ENCODE measurements at places on chromosomes 3 and 15. TPM values are rescaled to one million over a fixed set of nuclear protein-coding genes. Genes with fewer than 3 reads are reported as not detected.

- DNase-seq: no peak
Measured at GRCh38 chr3:178802993-178803693, 266.9 kb downstream of the KCNMB2 start.

DNA sequence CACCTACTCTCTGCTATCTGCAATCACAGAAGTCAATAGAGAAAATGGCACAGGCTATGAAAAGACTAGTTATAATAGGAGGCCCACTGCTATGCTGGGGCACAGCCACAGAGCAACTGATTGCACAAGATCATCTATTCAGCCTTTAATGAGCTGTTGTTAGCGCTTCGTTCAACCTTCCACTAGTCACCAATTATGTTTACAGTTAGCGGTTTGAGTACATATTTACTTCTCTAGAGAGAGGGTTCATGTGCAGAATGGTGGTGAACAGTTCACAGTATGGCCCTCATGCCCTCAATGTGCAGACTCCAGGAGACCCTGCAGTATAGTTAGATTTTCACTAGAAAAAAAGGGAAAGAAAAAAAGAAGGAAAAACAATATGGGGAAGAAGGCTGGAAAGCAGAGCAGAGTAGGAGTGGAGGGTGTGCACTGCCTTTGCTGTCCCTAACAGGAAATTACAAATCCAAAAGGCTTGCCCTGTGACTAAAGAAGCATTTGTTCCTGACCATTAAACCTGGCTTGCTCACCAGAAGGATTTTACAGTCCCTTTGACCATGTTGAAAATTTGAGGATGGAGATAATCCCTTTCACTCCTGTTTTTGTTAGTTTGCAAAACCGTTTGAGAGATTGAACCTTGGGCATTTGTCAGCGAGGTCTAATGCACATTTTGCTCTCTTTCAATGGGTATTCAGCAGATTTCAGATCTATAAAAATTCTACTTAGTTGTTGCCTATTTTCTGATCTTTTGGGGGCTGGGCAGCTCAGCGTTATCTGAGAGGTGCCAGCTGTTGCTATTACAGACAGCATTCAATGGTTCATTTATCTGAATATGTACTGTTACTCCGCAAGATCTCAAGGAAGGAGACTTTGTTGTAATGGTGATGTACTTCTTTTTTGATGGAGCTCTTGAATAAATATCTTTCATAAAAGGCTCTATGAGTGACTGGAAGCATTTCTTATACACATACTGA, 296.1 kb downstream of the LSAMP start:
- no peak for DNase-seq

GRCh38 chr3:193039058-193039457, 121.4 kb upstream of the MB21D2 start:
- no peak for DNase-seq

GRCh38 chr15:31324806-31325594, 1.6 kb upstream of the KLF13 start:
- DNase-seq: no peak

GRCh38 chr15:82552861-82553260, 12.6 kb upstream of the RPS17 start:
- DNase-seq: no peak

Gene RBM5
- total RNA-seq: 124 TPM

Gene DNASE1L3
- 8.1 TPM for total RNA-seq

Gene SLC2A2
- not detected for total RNA-seq

DNA sequence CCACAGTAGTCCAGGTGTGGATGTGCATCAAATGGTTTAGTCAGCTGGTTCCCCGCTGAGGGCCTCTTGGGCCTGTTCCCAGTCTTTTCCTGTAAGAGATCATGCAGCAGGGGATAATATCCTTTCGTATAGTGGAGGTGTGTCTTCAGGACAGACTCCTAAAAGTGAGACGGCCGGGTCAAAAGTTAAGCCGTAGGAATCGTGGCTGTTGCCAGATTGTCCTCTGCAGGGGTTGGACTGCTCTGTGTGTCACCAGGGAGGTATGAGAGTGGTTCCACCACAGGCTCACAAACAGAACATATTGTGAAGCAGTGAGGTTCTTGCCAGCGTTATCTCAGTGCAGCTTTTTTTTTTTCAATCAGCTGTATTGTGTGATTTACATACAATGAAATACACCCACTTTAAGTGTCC, 95.0 kb downstream of the VGLL4 start:
- DNase-seq: no peak

DNA sequence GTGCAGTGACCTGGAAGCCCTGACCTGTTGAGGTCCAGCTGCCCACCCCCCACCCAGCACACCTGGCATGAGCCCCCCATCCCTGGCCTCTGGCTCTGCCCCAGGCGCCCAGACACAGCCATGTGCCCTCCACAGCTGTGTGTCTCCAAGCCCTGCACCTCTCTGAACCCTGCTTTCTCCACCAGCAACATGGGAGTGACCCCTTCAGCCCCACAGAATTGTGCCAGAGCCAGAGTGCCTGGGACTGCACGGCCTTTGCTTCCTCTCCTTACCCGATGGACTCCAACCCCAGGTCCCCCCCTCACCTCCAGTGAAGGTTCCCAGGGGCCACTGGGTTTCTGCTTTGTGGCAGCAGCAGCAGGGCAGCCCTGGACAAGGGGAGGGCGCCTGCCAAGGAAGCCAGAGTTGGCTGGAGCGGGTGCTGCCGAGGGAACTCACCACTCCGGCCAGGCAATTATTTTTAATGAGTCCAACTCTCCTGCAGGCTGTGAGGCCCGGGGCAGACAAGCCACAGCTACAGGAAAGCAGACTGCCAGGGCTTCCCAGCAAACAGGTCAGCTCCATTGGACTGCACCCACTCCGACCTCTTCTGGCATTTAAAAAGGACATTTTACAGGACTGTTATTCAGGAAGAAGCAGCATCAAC, 24.1 kb downstream of the PRR20G start:
- DNase-seq: no peak

- no peak for DNase-seq
Measured at GRCh38 chr15:52114261-52115055, 1.9 kb upstream of the BCL2L10 start.

Gene PLS1
- total RNA-seq: 457 TPM

GRCh38 chr3:12198301-12198700, 39.6 kb upstream of the TIMP4 start:
- DNase-seq: no peak

Gene SCG5
- 4.9 TPM for total RNA-seq

GRCh38 chr3:106025151-106025722, 156.4 kb upstream of the CBLB start:
- DNase-seq: peak; percentile 22

- DNase-seq: no peak
Measured at GRCh38 chr3:128702391-128702790, 23.6 kb upstream of the RAB7A start.

Gene COL6A5
- 0.08 TPM for total RNA-seq

DNA sequence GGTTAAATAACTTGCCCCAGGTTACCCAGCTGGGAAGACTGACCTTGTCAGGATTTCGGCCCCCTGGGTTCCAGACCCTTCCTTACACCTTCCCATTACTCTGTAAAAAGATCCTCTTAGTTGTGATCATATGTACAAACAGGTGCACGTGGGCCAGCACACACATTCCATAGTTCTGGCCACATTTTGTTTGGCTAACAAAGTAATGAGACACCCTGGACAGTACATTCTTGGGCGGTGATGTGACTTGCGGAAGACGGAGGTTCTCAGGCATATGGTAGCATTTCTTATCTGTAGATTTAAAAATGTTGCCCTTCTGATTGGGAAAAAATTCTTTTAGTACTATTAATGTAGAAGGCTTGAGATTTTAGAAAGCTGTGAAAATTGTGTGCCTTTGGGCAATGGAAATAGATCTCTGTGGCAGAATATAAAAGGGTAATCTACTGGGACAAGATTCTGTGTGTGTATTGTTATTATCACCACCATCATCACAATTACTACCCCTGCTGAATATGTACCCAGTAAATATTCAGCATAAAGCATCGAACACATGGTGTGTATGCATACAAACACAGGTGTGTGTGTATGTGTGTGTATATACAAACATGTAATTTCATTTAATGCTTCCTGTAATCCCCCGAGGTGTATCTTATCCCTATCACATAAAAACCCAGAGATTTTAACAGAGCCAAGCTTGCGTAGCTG, 205.4 kb upstream of the UBE2E1 start:
- no peak for DNase-seq

Gene ILDR1
- total RNA-seq: 27.6 TPM

DNA sequence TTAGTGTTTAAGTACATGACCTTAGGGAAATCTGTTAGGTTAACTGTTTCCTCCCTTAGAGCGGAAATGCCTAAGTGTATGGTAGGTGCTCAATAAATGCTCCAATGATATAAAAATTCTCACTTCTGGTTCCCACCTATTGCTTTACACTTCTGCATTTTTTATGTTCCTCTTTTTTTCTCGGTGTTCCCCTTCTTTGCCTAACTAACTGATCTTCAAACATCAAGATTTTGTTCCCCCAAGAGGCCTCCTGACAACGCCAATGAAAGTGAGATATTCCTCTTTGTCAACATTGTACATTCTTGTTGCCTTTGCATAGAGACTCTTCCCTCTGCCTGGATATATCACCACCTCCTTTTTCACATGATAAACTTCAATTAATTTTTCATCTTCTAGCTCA, 17.4 kb downstream of the SLC35A5 start:
- DNase-seq: no peak

Gene ITIH1
- total RNA-seq: not detected

GRCh38 chr3:57659806-57660439, 33.0 kb downstream of the DENND6A start:
- no peak for DNase-seq

DNA sequence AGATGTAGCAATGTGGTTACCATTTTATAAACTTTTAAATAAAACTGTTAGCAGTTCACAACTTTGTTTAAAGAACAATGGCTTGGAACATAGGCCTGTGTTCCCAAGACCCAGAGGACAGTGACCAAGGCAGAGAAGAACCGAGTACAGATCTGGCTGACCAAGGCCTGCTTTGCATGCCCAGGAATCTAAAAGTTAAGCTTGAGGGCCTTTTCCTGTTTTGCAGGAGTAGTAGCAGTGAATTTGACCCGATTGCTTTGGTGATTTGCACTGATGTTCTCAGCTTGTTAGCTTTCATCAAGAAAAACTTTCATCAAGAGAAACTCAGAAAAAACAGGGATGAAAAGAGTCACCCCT, 9.9 kb downstream of the FILIP1L start:
- DNase-seq: no peak

DNA sequence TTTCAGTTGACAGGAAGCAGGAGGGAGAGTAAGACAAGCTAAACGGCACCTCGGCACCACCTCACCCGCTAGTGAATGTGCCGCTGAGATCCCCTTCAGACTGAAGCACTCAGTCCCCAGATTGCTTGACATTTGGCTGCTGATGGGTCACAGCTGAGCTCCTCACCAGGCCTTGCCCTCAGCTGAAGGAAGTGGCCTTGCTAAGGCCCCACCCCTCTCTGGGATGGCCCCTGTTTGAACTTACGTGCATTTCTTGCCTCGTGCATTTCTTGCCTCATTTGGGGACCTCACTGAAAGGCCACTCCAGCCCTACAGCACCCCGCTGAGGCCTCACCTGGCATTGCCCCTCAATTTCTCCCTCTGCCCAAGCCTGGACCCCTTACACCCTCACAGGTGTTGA, 39.8 kb downstream of the EOGT start:
- no peak for DNase-seq

DNA sequence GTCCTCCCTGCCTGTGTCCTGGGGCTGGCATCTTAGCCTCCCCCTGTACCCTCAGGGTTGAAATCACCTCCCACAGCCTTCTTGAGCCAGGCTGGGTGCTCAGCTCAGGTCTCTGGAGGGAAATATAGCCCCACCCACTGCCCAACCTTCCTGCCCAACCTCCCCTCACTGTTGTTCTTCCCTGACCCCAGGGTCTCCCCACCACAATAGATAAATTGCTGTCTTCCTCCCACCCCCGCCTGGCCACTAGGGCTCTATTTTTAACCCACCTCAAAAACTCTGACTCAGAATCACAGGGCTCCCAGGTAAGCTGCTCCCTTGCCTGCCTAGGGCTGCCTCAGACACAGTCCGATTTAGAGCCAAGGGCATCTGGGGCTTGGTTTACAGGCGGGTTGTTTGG, 15.0 kb downstream of the HCN4 start:
- DNase-seq: no peak

Gene SOX14
- not detected for total RNA-seq

Gene CLDN11
- total RNA-seq: 7.7 TPM

DNA sequence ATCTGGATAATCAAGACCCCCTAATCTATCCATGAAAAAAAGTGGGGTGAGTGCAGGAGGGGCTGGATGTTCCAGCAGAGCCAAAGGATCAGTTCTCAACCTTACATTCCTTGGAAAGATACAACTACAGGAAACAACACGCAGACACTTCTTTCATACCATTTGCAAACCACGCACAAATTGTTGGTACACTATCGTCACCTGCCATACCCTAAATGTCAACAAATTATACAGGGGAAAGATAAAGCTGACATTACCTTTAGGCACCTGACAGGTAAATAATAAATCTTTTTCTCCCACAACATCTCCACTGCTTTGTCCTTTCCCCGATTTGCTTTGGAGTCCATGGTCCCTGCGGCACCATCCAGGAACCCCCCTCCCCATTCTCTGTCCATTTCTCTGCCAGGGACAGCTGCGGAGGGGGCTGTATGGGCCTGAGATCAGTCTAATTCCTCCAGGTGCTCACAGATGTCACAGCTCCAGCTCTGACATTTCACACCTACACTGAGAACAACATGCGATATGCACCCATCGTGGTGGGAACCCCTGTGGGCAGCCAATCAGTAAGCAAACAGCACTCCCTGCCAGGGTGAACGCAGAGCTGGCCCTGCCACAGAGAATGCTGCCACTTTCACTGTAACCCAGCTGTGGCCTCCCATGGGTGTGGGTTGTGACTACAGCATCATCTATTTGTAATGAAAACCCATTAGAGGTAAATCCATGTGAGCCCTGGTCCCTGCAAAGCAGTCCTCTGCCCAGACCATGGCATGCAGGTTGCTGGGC, 37.7 kb upstream of the BCL2L10 start:
- no peak for DNase-seq

Gene LINS1
- 22.7 TPM for total RNA-seq

Gene PP2D1
- not detected for total RNA-seq

- DNase-seq: no peak
Measured at GRCh38 chr3:20256144-20256543, 70.1 kb upstream of the SGO1 start.

- no peak for DNase-seq
Measured at GRCh38 chr3:153282355-153282754, 120.3 kb downstream of the RAP2B start.

GRCh38 chr3:152043620-152044019, 170.2 kb downstream of the SUCNR1 start:
- DNase-seq: no peak

- no peak for DNase-seq
Measured at GRCh38 chr15:91304786-91305185, 204.7 kb downstream of the SV2B start.

DNA sequence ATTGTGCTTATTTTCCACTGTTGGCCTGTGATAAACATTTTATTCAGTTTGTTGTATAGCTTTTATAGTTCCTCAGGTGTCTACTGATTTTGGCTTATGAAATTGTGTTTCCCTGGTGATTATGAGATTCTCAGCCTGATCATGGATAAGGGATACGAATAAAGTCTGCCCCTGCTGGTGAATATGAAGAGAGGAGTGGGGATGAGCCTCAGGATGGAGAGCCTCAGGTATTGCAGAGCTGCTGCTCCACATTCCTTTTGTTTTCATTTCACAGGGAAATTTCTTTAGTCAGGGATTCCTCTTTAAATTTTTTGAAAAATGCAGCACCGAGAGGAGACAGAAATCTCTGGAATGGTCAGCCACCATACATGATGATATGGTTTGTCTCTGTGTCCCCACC, 14.7 kb upstream of the RAB6B start:
- DNase-seq: no peak

- DNase-seq: no peak
Measured at GRCh38 chr3:15744176-15744575, 53.6 kb downstream of the ANKRD28 start.
